ENCODE measurements at places on chromosomes 3 and 15. TPM values are rescaled to one million over a fixed set of nuclear protein-coding genes. Genes with fewer than 3 reads are reported as not detected.

CCDC9B gene
- total RNA-seq, result 0.73 TPM

RASGRP1 gene
- 10.2 TPM for total RNA-seq

SEMA3G gene
- 3.3 TPM for total RNA-seq

CHRD gene
- 10.3 TPM for total RNA-seq

SATB1 gene
- 77.8 TPM for total RNA-seq

DNA sequence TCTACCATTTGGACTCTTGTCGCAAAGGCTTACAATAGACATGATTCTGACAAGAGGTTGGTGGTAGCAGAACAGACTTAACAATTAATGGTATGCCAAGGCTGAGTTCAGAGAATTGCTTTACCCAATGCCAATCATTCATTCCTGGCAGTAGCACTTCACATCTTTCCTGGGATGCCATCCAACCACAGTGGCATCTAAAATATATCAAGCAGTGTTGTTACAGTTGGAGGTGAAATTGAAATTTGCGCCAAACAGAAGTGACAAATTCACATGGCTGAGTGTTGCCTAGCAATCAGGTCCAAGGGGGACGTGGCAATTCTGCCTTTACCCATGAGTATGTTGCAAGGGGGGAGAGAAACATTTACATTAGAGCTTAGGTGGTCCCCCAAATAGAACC is 21.0 kb upstream of the DPH6 start:
- no peak for DNase-seq

CYP8B1 gene
- not detected for total RNA-seq

FSIP1 gene
- total RNA-seq, result 6.1 TPM

- no peak for DNase-seq
These were observed 23.7 kb downstream of the SH3GL3 start for GRCh38 chr15:83470887-83471286.

RBP2 gene
- total RNA-seq, result not detected

Measured in cerebellum (tissue), 4 donors.